CD8-positive, alpha-beta T cell (primary cell): ENCODE measurements at places on chromosomes 7 and 10. TPM values are rescaled to one million over a fixed set of nuclear protein-coding genes. Genes with fewer than 3 reads are reported as not detected.

The NEUROD6 gene
- total RNA-seq, result not detected

The SLC18A3 gene
- total RNA-seq, result not detected

The DEPP1 gene
- total RNA-seq, result not detected

The ERV3-1 gene
- 16.4 TPM for total RNA-seq

DNA sequence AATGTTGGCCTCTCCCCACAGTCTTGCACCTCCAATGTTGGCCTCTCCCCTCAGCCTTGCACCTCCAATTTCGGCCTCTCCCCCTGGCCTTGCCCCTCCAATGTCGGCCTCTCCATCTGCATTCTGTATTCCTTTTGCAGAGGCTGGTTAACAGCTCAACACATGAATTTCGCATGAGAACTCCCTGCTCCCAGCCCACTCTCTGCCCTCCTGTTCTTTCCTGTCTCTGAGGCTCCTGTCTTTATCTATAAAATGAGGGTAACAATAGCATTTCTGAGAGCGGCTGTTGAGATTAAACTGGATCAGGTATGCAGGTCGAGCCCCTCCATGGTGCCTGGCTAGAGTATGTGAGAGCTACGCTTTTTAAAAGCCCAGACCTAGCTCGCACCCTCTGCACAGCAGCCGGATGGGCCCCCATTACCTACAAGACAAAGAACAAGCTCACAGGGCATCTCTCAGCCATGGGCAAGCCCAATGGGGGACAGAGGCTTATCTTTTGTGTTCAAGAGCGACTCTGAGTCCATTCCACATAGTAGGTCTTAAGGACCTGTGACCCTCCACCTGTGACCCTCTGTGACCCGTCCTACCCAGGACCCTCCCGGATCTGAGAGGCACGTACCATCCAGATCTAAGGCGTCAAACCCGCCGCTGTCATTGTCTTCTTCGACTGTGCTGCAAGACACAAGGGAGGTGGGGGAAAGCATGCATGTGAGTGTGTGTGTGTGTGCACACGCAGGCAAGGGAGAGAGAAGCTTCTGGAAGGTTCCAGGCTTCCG is 82.2 kb upstream of the GNA12 start:
- no peak for DNase-seq
